Fibroblast of lung (primary cell): ENCODE measurements at places on chromosomes 1 and 21. TPM values are rescaled to one million over a fixed set of nuclear protein-coding genes. Genes with fewer than 3 reads are reported as not detected.

GRCh38 chr21:22813201-22813600 lies 1815.0 kb downstream of the NCAM2 start:
- no peak overlapping the region for H3K27ac ChIP-seq
- H3K4me1 ChIP-seq: no peaks in the 10 kb centered on the region
- no peak overlapping the region for H3K4me3 ChIP-seq
- no peaks in the 10 kb centered on the region for H3K36me3 ChIP-seq

CR1L gene
- polyA plus RNA-seq: not detected in 2 replicates

CD58 gene
- polyA plus RNA-seq: 10.0 and 16.3 TPM in 2 replicates

FMOD gene
- polyA plus RNA-seq: 2.9 and 9.0 TPM in 2 replicates

GRCh38 chr1:3999941-4000735 lies 100.1 kb upstream of the C1orf174 start:
- no peaks in the 10 kb centered on the region for H3K36me3 ChIP-seq
- H3K27me3 ChIP-seq: no peaks in the 10 kb centered on the region
- no peak for DNase-seq
- H3K27ac ChIP-seq: no peak overlapping the region
- no peaks in the 10 kb centered on the region for H3K4me1 ChIP-seq
- no peak overlapping the region for H3K4me3 ChIP-seq

SLAMF1 gene
- polyA plus RNA-seq: not detected in 2 replicates

GRCh38 chr1:14552246-14552965 lies 46.1 kb upstream of the KAZN start:
- H3K36me3 ChIP-seq: no peaks in the 10 kb centered on the region
- H3K4me3 ChIP-seq: no peak overlapping the region
- DNase-seq: no peak

- no peaks in the 10 kb centered on the region for H3K36me3 ChIP-seq
- no peak overlapping the region for H3K27ac ChIP-seq
- H3K4me3 ChIP-seq: no peak overlapping the region
- no peaks in the 10 kb centered on the region for H3K27me3 ChIP-seq
Observed at GRCh38 chr1:98706173-98706843, 44.8 kb downstream of the SNX7 start.

GRCh38 chr1:44000122-44000665 lies 8.8 kb downstream of the CCDC24 start:
- no peaks in the 10 kb centered on the region for H3K4me1 ChIP-seq
- H3K27me3 ChIP-seq: no peaks in the 10 kb centered on the region
- H3K4me3 ChIP-seq: no peak overlapping the region
- no peak overlapping the region for H3K27ac ChIP-seq

F3 gene
- 269 and 400 TPM in 2 replicates for polyA plus RNA-seq

GRCh38 chr1:43540653-43541071 lies 10.0 kb downstream of the PTPRF start:
- peaks cover 8% of the 10 kb centered on the region for H3K36me3 ChIP-seq
- H3K27me3 ChIP-seq: no peaks in the 10 kb centered on the region
- H3K27ac ChIP-seq: no peak overlapping the region

DNA sequence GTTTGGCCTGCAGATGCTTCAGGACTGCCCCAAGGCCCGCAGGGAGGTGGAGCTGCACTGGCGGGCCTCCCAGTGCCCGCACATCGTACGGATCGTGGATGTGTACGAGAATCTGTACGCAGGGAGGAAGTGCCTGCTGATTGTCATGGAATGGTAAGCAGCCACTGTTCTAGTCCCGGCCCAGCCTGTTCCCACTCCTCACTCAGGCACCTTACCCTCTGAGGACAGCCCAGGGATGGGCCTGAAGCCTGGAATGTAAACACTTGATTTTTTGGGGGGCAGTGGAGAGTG lies 41.9 kb upstream of the IL19 start:
- H3K27ac ChIP-seq: no peak overlapping the region
- peaks cover 19% of the 10 kb centered on the region for H3K36me3 ChIP-seq
- H3K4me1 ChIP-seq: peaks cover 4% of the 10 kb centered on the region
- DNase-seq: no peak

LIN28A gene
- polyA plus RNA-seq: 0.05 and 0.09 TPM in 2 replicates

DNA sequence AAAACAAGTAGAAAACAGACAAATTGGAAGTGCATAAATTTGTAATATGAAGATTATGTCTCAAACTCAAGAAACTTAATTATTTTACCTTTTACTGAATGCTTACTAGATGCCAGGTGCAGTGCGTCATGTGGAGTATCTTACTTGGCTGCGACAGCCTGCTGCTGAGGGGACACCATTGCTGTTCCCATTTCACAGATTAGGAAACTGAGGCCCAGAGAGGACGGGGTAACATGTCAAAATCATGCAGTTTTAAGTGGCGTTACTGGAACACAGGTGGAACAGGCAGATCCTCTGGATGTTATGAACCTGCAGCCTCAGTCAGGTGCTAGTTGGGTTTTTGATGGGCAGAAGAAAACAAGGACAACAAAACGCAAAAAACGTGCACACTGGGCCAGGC lies 7.3 kb upstream of the DHRS3 start:
- no peak for DNase-seq
- H3K36me3 ChIP-seq: no peaks in the 10 kb centered on the region
- H3K4me1 ChIP-seq: no peaks in the 10 kb centered on the region

DNA sequence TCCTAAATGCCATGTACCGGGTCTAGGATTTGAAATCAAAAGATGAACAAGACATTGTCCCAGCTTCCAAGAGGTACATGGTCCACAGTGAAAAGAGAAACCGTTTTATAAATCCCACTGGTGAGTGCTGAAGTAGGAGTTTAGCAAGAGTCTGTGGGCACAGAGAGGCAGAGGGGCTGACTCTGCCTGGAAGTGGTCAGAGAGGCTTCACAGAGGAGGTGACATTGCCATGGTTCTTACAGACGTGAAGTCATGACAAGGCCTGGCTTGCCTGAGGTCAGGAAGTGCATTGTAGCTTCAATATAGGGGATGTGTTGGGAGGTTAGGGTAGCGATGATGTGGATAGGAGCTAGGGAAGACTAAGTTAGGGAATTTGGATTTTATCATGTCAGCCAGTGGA lies 28.4 kb downstream of the MAPKAPK2 start:
- H3K36me3 ChIP-seq: no peaks in the 10 kb centered on the region
- DNase-seq: no peak
- no peak overlapping the region for H3K4me3 ChIP-seq
- peaks cover 40% of the 10 kb centered on the region for H3K4me1 ChIP-seq
- no peaks in the 10 kb centered on the region for H3K27me3 ChIP-seq

- H3K36me3 ChIP-seq: no peaks in the 10 kb centered on the region
- peaks cover 52% of the 10 kb centered on the region for H3K4me1 ChIP-seq
- H3K4me3 ChIP-seq: no peak overlapping the region
- H3K27me3 ChIP-seq: no peaks in the 10 kb centered on the region
- H3K27ac ChIP-seq: peak overlapping the region; percentile 83
- DNase-seq: no peak
Observed at GRCh38 chr1:206895325-206895724, 1.9 kb upstream of the IL24 start.

DNA sequence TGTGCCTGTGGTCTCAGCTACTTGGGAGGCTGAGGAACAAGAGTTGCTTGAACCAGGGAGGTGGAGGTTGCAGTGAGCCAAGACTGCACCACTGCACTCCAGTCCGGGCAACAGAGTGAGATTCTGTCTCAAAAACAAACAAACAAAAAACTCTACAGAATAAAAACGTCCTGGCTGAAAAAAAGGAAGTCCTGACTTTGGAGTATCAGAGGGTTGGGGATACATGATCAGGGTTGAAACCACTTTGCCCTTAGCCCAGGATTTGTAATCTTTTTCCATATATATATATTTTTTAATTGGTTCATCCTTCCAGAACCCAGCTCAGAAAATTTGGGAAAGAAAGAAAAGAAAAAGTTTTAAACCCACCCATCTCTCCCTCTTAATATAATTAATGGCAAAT lies 6.5 kb downstream of the THEM4 start:
- no peaks in the 10 kb centered on the region for H3K36me3 ChIP-seq
- no peak overlapping the region for H3K27ac ChIP-seq
- H3K27me3 ChIP-seq: no peaks in the 10 kb centered on the region
- no peak for DNase-seq
- no peaks in the 10 kb centered on the region for H3K4me1 ChIP-seq

GRCh38 chr1:161502181-161502580 lies 3.1 kb upstream of the FCGR2A start:
- peaks cover 5% of the 10 kb centered on the region for H3K27me3 ChIP-seq
- no peaks in the 10 kb centered on the region for H3K4me1 ChIP-seq
- DNase-seq: no peak
- H3K27ac ChIP-seq: no peak overlapping the region

DNA sequence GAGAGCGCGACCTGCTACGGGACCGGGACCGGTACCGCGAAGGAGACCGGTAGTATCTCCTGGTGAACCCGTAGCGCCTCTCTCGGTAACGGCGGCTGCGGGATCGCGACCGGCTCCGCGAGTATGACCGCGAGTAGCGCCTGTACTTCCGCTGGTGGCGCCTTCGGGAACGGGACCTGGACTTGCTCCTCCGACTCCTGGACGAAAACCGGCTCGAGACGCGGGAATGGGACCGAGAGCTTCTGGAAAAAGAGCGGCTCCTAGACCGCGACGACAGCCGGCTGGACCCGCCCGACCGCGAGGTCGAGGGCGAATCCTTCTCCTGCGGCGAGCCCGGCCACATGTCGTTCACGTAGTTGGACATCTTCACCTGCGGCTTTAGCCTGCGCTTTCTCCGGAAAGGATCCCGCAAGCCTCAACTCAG lies 642 bp downstream of the RSRP1 start:
- H3K4me3 ChIP-seq: peak overlapping the region; percentile 87
- peaks cover 3% of the 10 kb centered on the region for H3K4me1 ChIP-seq
- H3K27me3 ChIP-seq: no peaks in the 10 kb centered on the region
- DNase-seq: no peak

DNA sequence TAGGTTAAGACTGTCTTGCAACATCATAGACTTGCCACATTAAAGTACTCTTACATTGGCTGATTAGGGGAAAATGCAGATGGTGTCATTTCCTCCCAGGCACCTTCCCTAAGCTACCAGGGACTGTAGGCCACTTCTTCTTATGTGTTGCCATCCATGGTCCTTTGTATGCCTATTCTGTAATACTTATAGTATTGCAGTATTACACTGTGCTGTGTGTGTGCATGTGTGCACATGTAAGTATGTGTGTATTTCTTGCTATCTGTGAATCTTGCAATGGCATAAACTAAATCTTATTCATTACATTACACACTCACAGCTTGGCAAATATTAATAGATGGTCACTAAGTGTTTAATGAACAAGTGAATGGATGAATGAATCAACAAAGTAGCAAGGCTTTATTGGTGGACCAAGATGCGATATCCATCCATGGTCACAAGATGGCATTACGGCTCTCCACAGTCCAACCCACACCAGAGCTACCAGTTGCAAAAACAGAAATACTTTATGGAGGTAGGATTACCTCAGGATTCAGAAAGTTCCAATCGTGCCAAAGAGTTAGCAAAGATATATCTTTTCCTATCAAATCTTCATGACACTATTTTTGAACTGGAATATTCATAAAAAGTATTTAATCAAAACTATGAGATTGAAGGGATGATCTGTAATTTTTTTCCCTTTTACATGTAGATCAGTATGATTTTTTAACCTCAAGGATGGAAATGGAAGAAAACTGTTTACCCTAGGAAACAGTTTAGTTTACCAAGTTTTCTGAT lies 160.2 kb downstream of the DENND1B start:
- DNase-seq: peak; percentile 53
- H3K4me3 ChIP-seq: no peak overlapping the region
- H3K36me3 ChIP-seq: no peaks in the 10 kb centered on the region

DNAH14 gene
- 5.4 and 7.5 TPM in 2 replicates for polyA plus RNA-seq

- H3K36me3 ChIP-seq: no peaks in the 10 kb centered on the region
- H3K4me1 ChIP-seq: no peaks in the 10 kb centered on the region
- peak; percentile 72 for DNase-seq
Observed at GRCh38 chr21:31580866-31581276, 78.6 kb upstream of the SOD1 start.

DNA sequence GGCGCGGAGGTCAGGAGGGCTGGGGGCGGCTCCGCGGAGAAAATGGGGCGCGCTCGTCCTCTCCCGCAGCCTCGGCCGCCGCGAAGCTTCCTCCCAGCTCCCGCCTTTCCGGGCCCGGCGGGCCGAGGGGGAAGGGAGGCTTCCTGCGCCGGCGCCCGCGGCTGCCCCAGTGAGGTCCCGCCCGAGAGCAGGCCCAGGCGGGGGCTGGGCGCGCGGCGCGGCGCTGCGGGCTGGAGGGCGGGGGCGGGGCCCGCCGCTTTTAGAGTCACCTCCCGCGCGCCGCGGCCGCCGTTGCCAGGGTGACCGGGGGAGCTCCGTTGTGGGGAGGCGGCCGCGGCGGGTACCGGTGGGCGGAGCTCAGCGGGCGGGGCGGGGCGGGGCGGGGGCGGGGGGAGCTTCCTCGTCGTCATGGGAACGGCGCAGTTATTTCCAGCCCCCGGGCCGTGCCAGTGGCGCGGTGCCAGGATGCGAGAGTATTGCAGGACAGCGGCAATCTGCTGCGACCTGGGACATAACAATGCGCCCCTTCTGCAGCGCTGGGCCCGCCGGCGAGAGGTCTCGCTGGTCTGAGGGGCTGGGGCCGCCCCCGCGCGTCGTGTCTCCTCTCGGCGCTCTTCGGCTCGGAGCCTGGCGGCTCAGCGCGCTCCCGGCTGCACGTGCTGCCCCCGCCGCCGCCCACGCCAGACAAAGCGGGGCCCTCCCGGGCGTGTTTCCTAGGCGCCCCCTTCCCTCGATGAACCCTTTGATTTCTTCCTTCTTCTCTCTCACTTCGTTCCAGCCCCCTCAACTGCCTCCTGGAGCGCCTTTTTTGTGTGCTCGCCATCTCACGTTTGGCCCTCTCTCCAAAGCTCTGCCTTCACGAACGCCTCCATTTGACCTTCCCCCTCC lies 16.9 kb downstream of the IER5 start:
- H3K27me3 ChIP-seq: no peaks in the 10 kb centered on the region
- no peaks in the 10 kb centered on the region for H3K36me3 ChIP-seq

GRCh38 chr1:70420320-70420719 lies 9.3 kb downstream of the CTH start:
- no peak overlapping the region for H3K4me3 ChIP-seq
- H3K4me1 ChIP-seq: no peaks in the 10 kb centered on the region
- no peaks in the 10 kb centered on the region for H3K27me3 ChIP-seq
- no peaks in the 10 kb centered on the region for H3K36me3 ChIP-seq
- H3K27ac ChIP-seq: no peak overlapping the region
- no peak for DNase-seq

MCOLN3 gene
- 1.7 and 2.7 TPM in 2 replicates for polyA plus RNA-seq

GRCh38 chr1:82858031-82858430 lies 1057.3 kb downstream of the ADGRL2 start:
- DNase-seq: peak; percentile 10
- H3K27ac ChIP-seq: no peak overlapping the region
- no peak overlapping the region for H3K4me3 ChIP-seq
- no peaks in the 10 kb centered on the region for H3K4me1 ChIP-seq

- H3K27ac ChIP-seq: no peak overlapping the region
- peaks cover 15% of the 10 kb centered on the region for H3K27me3 ChIP-seq
- H3K36me3 ChIP-seq: no peaks in the 10 kb centered on the region
- DNase-seq: no peak
- H3K4me1 ChIP-seq: no peaks in the 10 kb centered on the region
Observed at GRCh38 chr1:179788259-179788658, 45.2 kb downstream of the FAM163A start.

- no peaks in the 10 kb centered on the region for H3K4me1 ChIP-seq
- no peak overlapping the region for H3K27ac ChIP-seq
- no peaks in the 10 kb centered on the region for H3K27me3 ChIP-seq
Observed at GRCh38 chr1:228552596-228553176, 65.5 kb downstream of the RNF187 start.
